Stimulated activated CD4-positive, alpha-beta T cell treated with anti-CD3 and anti-CD28 coated beads, Interleukin-1b, Interleukin-23, amount 100 ng/mL, for 1 hour (primary cell): ENCODE measurements at places on chromosomes 3 and 15.

DNA sequence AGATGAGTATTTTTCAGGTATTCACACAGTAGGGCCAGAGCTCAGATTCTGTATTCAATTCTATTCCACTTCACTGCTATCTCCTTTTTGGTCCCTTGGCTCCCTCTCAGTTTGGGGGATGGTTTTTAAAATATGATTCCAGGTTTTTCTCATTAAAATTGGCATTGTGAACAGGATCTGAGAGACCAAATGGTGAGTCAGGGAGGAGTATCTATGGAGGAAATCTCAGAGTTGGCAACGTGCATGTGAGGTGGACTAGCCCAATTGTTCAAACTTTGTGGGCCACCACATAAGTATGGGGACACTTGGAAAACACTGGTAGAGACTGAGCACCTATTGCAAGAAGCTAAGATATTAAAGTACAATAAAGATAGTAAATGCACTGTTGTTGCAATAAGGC lies 53.9 kb upstream of the TTC14 start:
- no peak for DNase-seq

DNA sequence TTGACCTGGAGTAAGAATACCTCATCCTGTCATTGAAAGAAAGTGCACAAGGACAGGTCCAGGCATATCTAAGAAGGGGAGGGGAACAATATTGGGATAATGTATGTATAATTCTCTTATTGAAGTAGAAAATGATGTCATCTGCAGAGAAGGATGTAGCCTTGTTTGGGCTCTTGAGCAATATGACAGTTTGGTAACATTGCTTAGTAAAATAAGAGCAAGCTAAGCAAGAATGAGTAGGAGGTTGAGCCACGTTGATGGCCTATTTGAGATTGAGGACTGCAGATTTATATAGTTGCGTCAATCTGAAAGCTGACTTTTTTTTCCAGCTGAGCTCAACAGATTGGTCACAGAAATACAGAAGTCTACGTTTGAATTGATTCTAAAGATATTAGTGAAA lies 145.2 kb downstream of the FILIP1L start:
- no peak for DNase-seq

- DNase-seq = no peak
These were observed 39.7 kb downstream of the BCHE start for GRCh38 chr3:165797551-165797950.

- DNase-seq = no peak
These were observed 53.4 kb upstream of the EPHA6 start for GRCh38 chr3:96760956-96761355.

DNA sequence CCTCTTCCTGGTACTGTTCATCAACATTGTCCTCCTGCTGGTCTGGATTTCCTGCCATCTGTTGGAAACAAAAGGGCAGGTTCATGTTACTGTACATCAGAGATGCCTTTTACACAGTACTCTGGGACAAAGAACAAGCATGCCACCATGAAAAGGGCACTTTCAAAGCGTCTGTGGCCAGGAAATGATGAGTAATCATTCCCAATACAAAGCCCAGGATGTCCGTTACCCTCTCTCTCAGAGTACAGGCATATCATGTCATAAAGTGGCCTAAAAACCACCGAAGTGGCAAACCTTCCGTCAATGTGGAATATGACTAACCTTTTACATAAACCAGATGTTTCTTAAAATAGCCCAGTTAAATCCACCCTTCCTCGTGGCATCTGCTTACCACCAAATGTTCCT lies 71.2 kb downstream of the GOLIM4 start:
- DNase-seq = no peak

GRCh38 chr3:21673393-21673792 lies 77.6 kb downstream of the ZNF385D start:
- DNase-seq = no peak
